Uterus (tissue), 4 donors: ENCODE measurements at places on chromosomes 7 and 10.

GRCh38 chr10:53209944-53210611, 437.5 kb upstream of the MBL2 start:
- DNase-seq, result no peak

DNA sequence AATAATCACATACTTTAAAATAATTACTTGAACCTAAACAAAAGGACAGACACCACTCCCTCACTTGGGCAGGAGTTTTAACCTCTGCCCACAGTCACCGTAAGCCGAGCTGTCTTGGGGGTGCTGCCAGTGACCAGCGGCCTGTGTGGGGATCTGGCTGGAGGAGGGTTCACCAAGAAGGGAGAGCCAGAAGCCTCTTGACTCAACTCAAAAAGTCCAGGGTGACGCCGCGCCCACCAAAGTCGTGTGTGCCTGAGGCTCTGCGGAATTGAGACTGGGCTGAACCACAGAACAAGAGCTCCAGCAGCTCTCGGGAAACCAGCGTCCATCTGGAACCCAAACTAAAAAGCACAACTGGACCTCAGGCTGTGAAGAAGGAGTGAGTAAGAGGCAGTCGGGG, 35.8 kb downstream of the ZFAND2A start:
- no peak for DNase-seq

DNA sequence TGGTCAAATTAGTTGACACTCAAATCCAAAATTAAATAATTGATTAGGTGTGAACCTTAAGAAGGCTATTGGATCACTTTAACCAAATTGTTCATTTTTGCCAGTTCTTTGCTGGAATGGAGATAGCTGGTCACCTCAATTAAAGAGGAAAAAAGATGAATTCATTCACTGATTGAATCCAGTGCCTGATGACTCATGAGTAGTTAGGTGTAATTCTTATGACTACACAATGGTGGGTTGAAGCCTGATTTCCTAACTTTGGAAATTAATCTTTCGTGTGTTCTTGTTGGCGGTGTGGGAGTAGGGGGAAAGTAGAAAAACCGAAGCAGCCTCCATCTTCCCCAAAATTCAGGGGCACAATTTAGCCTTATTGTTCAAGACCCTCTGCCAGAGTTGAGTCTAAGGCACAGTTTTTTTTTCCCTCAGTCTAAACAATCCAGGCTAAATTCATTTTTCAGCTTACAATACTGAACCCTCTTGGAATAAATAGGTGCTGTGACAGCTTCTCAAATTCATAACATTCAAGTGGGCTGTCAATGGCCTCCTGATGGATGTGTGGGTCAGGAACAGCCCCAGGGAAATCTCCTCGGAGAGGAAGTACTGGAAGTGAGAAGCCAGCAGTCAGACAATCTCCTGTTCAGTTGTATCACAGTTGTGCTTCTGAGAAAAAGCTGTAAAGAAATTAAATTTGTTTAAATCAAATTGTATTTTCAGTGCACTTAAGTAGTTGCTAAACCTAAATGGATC, 356.6 kb downstream of the BBS9 start:
- DNase-seq, result no peak

GRCh38 chr7:88460650-88461049, 154.0 kb upstream of the STEAP4 start:
- no peak for DNase-seq

DNA sequence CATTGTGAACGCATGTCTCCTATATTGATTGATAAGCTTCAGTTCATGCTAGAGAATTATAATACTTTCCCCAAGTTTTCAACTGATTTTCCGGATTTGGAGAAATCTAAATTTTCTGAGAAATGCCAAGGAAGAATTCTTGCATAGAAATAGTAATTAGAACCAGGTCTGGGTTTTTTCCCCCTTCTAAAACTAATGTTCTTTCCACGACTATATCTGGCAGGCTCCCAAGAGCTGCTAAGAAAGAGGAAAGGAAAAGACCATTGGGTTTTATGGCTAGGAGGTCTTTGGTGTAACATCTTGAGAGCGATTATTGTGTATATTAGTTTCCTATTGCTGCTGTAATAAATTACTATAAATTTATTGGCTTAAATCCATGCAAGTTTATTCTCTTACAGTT, 71.8 kb upstream of the CACNB2 start:
- no peak for DNase-seq

DNA sequence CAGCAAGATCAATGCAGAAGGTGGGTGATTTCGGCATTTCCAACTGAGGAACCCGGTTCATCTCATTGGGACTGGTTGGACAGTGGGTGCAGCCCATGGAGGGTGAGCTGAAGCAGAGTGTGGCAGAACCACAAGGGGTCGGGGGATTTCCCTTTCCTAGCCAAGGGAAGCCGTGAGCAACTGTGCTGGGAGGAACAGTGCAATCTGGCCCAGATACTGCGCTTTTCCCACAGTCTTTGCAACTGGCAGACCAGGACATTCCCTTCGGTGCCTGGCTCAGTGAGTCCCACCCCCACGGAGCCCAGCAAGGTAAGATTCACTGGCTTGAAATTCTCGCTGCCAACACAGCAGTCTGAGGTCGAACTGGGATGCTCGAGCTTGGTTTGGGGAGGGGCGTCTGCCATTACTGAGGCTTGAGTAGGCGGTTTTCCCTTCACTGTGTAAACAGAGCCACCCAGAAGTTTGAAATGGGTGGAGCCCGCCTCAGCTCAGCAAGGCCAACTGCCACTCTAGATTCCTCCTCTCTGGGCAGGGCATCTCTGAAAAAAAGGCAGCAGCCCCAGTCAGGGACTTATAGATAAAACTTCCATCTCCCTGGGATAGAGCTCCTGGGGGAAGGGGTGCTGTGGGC, 58.6 kb upstream of the SLC26A5 start:
- no peak for DNase-seq

- DNase-seq, result no peak
Measured at GRCh38 chr10:126170371-126170770, 217.9 kb downstream of the ADAM12 start.
